Stimulated activated CD4-positive, alpha-beta T cell treated with anti-CD3 and anti-CD28 coated beads, Interleukin-1b, Interleukin-23, amount 100 ng/mL, for 24 hours (primary cell): ENCODE measurements at places on chromosomes 6 and 20.

DNA sequence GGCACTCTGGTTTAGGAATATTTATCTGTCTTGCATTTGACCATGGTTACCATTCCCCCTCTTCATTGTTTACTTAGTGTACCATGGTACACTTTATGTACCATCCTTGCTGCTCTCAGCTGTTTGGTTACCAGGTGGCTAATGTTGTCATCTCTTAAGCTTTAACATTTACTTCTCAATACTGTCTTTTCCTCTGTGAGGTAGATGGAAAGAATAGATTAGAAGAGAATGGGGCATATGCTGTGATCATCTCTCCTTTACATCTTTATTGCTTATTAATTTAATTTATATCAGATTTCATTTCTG lies 109.2 kb downstream of the NCOA3 start:
- no peak for DNase-seq

GRCh38 chr20:18326990-18327389 lies 38.7 kb downstream of the ZNF133 start:
- DNase-seq, result no peak

- DNase-seq, result no peak
Measured at GRCh38 chr6:144847916-144848315, 562.8 kb downstream of the UTRN start.

GRCh38 chr6:160039441-160039840 lies 70.6 kb downstream of the IGF2R start:
- no peak for DNase-seq

- no peak for DNase-seq
Measured at GRCh38 chr6:12909833-12910232, 193.3 kb downstream of the PHACTR1 start.

- DNase-seq, result no peak
Measured at GRCh38 chr6:13641315-13641714, 26.2 kb downstream of the NOL7 start.
